NCI-H1048 (cell line): ENCODE measurements at places on chromosomes 1 and 21.

DNA sequence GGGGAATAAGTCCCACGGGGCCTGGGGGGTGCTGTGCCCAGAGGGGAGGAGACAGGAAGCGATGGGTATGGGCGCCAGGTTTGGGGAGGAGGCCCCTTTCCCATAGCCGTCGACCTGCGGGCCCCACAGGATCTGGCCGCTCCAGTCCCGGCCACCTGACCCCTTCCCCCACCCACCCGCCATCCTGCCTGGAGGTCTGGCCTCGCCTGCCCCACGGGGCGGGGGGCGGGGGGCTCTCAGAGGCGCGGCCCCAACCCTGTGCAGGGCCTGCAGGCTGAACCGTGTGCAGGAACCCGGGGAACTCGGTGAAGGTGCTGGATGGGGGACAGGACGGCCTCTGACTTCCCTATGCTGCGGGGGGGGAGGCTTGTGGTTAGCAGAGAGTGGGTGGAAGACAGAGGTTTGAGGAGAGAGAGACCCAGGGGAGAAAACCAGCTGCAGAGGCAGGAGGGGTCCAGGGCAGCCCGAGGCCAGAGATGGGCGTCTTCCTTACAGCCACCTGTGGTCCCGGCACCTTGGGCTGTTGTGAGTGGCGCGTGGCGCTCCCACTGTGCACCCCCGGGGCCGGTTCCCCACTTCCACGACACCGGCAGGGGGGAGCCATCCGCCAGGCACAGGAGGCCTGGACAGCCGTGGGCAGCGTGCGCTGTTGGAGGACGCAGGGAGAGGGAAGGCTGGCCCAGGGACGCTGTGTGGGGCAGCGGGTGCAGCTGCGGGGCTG is 2.5 kb upstream of the TNFRSF18 start:
- DNase-seq = no peak

DNA sequence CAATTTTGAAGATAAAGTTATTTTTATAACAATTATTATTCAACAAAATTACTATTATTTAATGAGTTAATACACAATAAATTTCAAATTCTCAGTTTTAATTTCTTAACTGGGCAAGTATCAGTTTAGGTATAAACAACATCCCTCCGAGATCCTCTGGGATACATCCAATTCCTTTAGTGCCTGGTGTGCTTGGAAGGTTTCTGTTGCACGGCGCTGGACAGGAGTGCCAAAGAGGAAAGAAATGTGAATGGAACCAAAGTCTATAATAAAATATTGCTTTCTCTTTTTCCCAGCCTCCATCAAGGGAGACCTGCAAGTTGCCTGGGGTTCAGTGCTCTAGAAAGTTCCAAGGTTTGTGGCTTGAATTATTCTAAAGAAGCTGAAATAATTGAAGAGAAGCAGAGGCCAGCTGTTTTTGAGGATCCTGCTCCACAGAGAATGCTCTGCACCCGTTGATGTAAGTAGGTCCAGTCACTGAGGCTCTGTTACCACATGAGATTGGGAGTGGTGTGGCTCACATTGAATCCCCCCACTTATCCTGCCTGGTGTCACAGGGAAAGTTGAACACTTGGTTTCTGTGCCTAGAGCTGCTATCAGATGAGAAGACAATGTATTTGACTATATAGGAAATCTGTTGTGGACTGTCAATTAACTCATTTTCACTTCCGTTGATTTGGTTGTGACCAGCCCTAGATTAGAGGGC is 22.8 kb downstream of the DDR2 start:
- no peak for DNase-seq

DNA sequence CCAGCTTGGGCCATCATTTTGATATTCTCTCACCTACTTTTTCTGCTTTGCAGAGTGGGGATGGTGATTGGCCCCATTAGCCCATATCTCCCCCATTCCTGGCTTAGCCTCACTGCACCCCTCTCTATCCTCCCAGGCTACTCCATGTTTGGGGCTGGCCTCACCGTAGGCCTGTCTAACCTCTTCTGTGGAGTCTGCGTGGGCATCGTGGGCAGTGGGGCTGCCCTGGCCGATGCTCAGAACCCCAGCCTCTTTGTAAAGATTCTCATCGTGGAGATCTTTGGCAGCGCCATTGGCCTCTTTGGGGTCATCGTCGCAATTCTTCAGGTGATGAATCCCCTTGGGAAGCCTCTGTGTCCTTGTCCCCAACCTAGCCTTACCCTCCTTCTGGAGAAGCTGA is 2.1 kb upstream of the B4GALT2 start:
- DNase-seq = no peak

DNA sequence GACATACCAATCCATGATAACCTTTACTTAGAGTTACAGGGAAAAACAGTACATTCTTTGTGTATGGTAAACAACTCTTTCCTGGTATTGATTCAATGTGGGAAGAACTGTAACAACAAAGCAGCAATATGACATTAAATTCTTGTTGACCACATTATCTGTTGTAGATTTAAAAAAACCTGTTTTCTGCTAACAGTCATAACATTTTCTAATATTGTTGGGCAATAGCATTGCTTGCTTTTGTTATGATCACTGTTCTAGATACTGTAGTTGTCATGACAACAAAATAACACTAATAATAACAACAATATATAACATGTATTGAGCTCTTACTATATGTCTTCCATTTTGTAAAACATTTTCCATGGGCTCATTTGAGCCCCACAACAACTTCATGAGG is 54.2 kb downstream of the PDE4B start:
- no peak for DNase-seq

DNA sequence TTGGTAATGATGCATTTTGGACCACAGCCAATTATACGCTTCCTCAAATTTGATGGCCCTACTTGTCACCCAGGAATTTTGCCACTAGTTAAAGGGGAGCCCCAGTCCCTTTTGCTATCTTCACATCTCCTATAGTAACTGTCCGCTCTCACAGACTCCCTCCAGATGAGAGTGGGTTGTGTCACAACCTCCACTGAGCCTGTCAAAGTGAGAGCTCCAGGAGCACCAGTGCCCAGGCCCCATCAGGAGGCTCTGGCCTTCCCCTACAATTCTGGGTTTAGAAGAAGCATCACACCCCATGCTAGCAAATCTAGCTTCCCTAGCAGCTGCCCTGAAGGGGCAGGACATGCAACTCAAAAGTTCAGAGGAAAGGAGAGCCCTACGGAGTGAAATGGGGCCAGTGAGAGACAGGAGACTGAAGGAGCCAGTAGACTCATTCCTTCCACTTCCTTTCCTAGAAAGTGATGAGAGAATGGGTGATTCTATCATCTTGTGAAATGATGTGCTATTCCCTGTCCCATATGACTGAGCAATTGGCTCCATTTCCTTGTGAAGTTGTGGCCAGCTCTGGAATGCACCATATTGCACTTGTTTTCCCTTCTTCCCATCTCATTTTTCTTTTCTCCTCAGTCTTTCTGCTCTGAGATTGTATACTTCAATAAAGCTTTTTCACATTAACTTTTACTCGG is 541.3 kb downstream of the DPYD start:
- no peak for DNase-seq

GRCh38 chr1:98931128-98931835 is 73.4 kb downstream of the PLPPR5 start:
- DNase-seq = no peak

- DNase-seq = no peak
Measured at GRCh38 chr1:150992626-150993025, 10.5 kb downstream of the ANXA9 start.

DNA sequence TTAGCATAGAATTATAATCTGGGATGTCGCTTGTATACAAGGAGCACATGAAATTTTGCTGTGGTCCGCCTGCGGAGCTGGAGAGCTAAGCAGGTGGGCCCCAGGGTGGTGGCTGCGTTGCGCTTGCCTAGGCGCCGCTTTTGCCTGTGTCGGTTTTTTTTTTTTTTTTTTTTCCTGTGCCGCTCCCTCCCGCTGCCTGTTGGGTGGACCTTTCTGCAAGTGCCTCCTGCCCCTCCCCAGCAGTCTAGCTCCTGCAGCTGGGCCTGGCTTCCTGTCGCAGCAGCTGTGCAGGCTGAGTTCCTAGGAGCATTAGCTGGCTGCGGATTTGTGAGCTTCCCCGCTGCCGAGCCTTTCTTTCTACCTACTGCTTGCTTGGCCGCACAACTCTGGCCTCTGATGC is 20.6 kb downstream of the PYHIN1 start:
- DNase-seq = no peak

DNA sequence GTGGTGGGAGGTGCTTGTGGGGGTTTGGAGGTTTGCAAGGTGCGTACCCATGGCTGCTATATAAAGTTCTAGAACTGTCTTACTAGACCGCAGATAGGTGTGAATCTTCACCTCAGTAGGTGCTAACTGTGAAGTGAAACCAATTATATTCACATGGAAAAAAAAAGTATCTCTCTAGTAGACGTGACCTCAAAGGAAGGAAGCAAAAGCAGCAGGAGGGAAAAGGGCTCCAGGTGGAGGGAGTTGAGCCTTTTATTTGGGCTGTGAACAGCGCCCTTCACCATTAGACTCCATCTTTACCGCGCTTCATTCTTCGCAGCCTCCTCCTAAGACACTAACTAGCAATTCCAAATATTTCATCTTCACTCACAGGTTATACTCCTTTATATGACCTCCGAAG is 129.8 kb downstream of the TBX19 start:
- no peak for DNase-seq

DNA sequence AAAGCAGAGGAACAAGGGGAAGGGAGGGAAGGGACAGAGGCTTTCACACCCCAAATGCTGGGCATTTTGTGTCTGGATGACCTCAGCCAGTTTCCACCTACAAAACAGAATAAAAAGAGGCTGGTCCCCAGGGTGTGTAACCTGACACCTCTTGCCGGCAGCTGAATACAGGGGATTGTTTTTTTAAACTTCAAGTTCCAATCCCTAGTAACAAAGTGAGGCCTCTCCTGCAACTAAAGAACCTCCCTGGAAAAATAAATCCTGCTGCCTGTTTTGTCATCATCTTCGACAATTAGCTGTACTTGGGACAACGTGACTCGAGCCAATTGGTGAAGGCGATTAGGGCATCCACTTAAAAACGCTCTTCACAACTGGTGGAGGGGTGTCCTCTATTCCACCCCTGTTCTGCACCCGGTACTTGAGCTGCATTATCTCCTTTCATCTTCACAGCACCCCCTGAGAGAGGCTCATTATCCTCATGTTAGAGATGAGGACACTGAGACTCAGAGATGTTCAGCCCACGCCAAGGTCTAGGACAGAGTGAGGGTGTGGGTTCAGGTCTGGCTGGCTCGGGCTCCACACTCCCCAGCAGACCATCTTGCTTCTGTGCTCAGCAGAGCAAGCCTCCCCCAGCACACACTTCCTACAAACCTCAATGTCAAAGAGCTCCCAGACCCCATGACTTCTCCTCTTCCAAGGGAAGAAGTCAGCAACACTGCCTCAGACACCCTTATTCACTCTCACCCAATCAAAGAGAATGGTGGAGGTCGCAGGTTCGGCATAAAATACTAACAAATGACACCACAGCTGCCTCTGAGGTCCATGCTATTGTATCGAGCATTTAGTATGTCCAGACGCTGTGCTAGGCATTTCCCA is 15.2 kb downstream of the ITPKB start:
- DNase-seq = no peak

DNA sequence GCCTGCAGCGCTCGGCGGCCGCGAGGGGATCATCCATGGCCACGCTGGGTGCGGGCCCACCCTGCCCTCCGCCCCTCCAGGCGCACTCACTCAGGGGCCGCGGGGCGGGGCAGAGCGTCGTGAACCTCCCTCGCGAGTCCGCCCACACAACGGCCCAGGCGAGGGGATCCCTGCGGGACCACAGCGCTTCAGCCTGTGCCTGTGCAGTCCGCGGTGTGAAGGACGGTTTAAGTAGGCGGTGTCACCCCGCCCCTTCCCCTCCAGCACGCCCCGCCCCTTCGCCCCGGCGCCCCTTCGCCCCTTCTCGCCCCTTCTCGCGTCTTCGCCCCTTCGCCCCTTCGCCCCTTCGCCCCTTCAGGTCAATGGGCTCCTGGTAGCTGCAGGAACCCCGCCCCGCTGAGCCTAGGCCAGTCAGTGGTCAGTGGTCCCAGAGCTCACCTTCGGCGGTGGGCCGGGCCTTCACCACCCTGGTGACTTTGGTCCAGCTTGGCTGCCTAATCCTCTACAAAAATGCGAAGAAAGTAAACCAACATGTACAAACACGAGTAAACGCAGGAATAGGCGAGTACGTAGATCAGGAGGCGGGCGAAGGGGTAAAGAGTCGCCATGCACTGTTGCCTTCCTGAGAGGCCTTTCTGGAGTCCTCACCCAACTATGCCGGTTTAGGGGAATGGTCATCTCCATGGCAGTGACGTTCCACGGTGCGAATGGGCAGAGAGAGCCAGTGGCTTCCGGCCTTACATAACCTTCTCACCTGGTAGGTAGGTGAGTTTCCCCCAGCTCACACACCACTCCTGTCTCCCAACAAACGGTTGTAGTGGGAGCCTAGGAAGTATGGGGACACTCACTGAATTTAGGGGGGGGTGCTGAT is 19.6 kb upstream of the DMRTB1 start:
- no peak for DNase-seq

- no peak for DNase-seq
Measured at GRCh38 chr1:149966405-149966804, 29.7 kb upstream of the MTMR11 start.

GRCh38 chr1:203320591-203321272 is 15.4 kb downstream of the BTG2 start:
- no peak for DNase-seq

GRCh38 chr1:174366946-174367345 is 80.8 kb upstream of the GPR52 start:
- no peak for DNase-seq

- no peak for DNase-seq
Measured at GRCh38 chr1:109208394-109208793, 5.3 kb upstream of the SARS1 start.

GRCh38 chr1:197948926-197949899 is 32.0 kb downstream of the LHX9 start:
- DNase-seq = no peak

GRCh38 chr21:46122237-46122671 is 24.3 kb downstream of the COL6A2 start:
- no peak for DNase-seq

- DNase-seq = no peak
Measured at GRCh38 chr1:248380854-248381253, 5.3 kb downstream of the OR2T6 start.

- DNase-seq = no peak
Measured at GRCh38 chr1:198986442-198986841, 347.6 kb downstream of the PTPRC start.

DNA sequence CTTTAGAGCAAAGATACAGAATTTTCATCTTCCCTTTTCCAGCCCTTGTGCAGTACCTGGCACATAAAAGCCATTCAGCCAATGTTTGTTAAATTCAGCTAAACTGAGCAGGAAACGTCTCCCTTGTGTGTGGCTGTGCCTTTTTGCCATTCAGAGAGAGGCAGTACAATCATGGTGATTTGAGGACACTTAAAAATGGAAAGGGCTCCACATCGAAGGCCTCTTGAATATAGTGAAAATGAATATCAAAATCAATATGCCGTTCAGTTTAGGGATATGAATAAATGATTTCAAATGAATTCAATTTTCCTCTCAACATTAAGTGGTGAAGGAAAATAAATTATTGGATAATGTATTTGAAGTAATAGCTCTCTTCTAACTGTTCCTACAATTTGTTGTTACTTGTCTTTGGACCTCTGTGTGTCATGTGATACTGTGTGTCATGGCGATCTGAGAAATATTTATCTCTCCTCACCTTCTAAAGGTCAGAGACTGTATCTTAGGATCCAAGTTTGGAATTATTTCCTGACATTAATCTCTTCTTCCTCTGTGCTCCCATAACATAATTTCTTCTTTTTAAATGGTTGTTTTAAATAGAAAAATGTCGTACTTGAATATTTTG is 355.6 kb upstream of the ST6GALNAC5 start:
- DNase-seq = no peak

- no peak for DNase-seq
Measured at GRCh38 chr1:228008391-228009115, 1.8 kb downstream of the WNT3A start.

GRCh38 chr1:201253411-201253810 is 29.9 kb upstream of the PKP1 start:
- DNase-seq = no peak
